ENCODE measurements at places on chromosomes 3 and 15.

- DNase-seq: no peak
Measured at GRCh38 chr3:173138026-173138425, 3.0 kb downstream of the SPATA16 start.

- DNase-seq: no peak
Measured at GRCh38 chr3:156617781-156618180, 56.6 kb upstream of the TIPARP start.

DNA sequence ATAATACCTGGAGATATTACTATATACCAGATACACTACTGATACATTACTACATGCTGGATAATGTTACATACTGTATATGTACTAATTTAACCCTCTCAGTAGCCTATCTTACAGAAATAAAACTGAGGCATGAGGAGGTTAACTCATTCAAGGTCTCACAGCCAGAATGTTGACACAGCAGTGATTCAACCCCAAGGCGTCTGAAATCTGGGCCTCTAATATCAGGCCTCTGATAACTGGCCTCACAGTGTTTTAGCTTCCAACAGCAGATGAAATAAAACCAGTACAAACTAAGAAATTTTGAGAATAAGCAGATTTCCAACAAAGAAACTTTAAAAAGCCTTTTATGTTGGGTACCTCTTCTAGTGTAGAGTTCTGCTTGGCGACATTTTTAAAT lies 23.4 kb downstream of the DZIP1L start:
- no peak for DNase-seq

DNA sequence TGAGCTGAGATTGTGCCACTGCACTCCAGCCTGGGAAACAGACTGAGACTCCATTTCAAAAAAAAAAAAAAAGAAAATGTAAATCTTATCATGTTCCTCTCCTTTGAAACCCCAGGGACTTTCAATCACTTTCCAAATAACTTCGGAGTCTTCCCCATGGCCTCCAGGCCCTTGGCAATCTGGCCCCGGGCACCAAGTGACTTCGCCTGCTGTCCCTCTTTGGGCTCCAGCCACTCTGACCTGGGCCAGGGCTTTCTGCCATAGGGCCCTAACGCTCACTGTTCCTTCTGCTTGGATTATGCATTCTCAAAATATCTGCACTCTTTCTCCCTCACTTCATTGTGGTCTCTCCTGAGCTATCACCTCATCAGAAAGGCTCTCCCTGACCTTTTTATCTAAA lies 260.9 kb downstream of the KLF13 start:
- no peak for DNase-seq

GRCh38 chr15:69591905-69592508 lies 139.4 kb downstream of the RPLP1 start:
- DNase-seq: no peak

GRCh38 chr15:23758891-23759290 lies 71.8 kb upstream of the NDN start:
- DNase-seq: no peak

GRCh38 chr3:79019137-79019923 lies 748.5 kb downstream of the ROBO1 start:
- no peak for DNase-seq

- no peak for DNase-seq
Measured at GRCh38 chr3:77204788-77205187, 164.9 kb downstream of the ROBO2 start.

GRCh38 chr3:108505811-108506210 lies 4.6 kb downstream of the MYH15 start:
- no peak for DNase-seq

GRCh38 chr3:69212411-69213160 lies 90.2 kb upstream of the LMOD3 start:
- DNase-seq: no peak

DNA sequence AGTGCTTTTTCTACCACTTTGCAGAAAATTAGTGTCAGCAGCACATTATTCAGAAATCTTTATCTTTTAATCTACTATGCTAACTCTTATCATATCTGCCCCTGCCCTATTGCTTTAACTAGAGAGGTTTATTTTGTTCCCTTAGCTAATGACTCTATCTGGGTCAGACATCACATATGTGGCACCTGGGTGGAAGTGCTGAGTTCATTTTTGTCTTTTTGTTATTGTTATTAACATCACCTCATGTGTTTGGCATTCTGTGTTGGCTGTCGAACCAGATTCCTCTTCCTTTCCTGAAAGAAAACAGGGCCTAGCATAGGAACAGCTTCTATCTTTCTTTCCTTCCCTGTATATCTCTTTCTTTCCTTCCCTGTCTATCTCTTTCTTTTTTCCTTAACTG lies 100.7 kb downstream of the RBMS3 start:
- no peak for DNase-seq

DNA sequence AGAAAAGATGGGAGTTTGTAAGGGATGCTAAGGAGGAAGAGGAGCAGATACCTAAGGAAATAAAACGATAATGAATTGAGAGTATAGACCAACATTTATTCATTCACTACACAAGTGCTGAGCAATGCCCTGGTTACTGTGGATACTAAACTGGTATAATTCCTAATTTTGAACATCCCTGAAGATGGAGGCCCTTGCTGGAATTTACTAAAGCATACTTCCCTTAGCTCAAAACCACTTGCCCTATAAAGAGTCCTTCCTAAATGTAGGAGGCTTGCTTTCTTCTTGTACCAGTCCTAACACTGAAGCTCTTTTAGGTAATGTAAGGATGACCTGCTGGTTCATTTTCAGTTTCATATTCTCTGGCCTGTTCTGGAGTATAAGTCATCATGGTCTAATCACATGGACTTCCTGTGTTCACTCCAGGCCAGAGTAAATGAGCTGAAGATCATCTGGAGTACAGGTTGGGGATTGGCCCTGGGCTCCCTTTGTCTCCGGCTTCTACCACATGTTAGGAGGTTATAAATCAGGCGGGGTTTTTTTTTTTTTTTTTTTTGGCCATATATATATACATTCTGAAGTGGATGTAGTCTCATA lies 40.1 kb upstream of the MTMR10 start:
- no peak for DNase-seq

GRCh38 chr3:190092250-190092649 lies 28.4 kb downstream of the P3H2 start:
- no peak for DNase-seq

- DNase-seq: no peak
Measured at GRCh38 chr3:12294885-12295580, 6.2 kb downstream of the PPARG start.

Data from stimulated activated CD4-positive, alpha-beta T cell treated with anti-CD3 and anti-CD28 coated beads, Interleukin-1b, Interleukin-23, amount 100 ng/mL, for 1 hour (primary cell).